WTC11 (cell line): ENCODE measurements at places on chromosomes 7 and 10.
A peak's percentile ranks its signal among the peaks of the same experiment; 100 is the strongest.

GRCh38 chr10:72162978-72163377 is 52.8 kb upstream of the ANAPC16 start:
- no peak for DNase-seq

DNA sequence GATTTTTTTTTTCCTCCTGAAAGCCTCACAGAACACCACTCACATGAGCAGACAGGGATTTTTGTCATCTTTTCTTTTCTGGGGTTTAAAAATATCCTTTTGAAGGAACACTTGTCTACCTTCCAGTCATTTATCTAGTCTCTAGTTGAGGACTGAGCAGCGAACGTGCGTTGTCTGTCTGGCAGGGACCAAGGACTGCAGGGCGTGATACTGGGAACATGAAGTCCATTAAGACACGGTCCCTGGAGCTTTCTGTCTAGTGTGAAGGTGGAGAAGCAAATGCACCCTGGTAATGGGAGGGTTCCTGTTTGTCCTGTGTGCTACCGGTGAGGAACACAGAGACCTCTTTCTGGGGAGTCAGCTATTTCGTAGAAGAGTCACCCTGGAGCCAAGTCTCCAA is 207.4 kb downstream of the TMEM178B start:
- no peak for DNase-seq

DNA sequence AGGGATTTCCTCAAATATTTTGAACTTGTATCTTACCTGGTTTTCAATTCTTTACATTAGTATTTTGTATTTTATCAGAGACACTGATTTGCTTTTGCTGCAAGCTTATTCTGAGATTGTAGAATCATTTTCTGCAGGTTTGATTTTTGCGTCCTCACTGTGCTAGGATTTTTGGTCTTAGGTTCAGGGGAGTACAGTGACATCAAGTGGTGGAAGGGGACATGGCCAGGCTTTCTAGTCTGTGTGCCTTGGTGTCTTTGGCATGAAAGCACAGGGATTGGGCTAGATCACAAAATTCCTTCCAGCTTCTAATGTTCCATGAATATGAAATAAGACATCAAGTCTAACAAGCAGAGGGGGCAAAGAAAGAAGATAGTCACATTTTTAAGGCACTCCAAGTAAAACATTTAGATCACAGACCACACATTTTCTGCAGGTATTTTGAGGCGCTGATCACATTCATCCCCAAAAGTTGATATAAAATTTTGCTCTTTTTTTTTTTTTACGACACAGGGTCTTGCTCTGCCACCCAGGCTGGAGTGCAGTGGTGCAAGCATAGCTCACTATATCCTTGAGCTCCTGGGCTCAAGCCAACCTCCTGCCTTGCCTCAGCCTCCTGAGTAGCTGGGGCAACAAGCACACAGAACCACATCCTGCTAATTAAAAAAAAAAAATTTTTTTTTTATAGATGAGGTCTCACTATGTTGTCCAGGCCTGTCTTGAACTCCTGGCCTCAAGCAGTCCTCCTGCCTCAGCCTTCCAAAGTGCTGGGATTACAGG is 124.4 kb downstream of the PON1 start:
- peak; percentile 25 for DNase-seq

- no peak for DNase-seq
These were observed 78.1 kb downstream of the USP6NL start for GRCh38 chr10:11533328-11533781.

GRCh38 chr10:72316386-72316700 is 38.4 kb downstream of the DNAJB12 start:
- DNase-seq = no peak

DNA sequence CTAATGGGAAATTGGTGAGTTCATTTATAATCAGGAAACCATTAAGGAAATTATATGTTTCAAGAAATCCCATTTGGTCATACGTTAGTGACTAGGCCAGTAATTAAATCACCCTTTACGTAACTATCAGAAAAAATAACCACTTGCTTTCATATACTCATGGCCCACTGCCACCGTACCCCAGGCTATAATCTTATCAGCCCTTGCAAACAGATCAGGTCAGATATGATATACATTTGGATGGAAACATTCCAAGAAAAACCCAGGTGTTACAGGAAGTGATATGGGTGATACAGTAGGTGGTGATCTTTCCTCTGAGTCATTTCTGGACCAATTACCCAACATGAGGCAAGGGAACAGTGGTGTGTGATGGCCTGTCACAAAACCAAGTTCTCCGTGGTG is 481.0 kb upstream of the SEMA3A start:
- no peak for DNase-seq

- no peak for DNase-seq
These were observed 29.4 kb downstream of the ENTPD1 start for GRCh38 chr10:95785317-95785716.

GRCh38 chr10:90171014-90171722 is 469.8 kb downstream of the KIF20B start:
- DNase-seq = no peak

DNA sequence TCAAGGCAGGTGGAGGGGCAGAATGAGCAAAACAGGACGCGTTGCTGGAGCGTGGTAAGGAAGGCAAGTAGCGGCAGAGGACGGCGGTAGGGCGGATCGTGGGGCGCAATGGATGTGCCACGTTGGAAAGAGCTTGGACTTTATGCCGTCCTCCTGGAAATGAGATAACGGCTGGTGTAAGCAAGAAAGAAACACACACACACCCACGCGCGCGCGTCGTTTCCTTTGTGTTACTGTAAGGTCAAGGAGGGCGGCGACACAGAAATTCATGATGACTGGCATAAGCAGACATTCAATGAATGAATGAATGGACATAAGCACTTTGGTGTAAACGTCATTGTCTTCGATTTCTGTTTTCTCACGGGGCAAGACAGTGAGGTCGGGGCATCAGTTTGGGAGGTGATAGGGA is 683 bp upstream of the ENTPD7 start:
- peak; percentile 15 for DNase-seq

DNA sequence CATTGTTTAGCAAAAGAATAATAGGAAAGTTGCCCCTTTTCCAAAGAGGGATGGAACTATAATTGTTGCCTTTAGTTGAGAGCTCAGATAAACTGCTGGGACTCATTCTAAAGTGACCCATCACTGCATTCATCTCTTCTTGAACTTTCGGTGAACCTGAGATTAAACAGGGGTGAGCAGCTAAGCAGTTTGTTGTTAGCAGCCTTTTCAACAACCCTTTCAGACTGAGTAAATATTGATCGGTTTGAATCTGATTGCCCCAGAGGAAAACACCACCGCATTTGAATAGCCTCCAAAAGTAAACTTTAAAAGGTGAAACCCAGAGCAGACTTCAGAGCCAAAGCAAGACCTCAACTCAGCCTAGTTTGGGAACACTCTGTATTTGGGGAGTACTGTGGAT is 4.7 kb downstream of the HOXA1 start:
- no peak for DNase-seq

DNA sequence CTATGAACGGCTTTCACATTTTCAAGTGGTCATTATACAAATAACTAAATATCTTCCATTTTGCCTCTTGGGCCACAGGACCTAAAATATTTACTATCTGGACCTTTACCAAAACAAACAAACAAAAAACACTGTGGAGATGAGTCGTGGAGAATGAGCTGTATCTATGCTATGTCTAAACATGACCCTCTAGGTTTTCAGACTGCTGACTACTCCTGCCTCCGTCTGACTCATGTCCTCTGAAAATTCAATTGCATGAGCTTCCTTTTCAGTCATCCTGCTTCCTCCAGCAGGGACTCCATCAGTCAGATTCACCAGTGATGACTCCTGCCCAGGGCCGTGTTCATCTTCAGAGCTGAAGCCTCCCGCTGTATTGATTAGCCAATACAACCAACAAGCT is 96.8 kb downstream of the COL28A1 start:
- no peak for DNase-seq

- DNase-seq = no peak
These were observed 58.2 kb upstream of the CAMK2B start for GRCh38 chr7:44383566-44383965.

DNA sequence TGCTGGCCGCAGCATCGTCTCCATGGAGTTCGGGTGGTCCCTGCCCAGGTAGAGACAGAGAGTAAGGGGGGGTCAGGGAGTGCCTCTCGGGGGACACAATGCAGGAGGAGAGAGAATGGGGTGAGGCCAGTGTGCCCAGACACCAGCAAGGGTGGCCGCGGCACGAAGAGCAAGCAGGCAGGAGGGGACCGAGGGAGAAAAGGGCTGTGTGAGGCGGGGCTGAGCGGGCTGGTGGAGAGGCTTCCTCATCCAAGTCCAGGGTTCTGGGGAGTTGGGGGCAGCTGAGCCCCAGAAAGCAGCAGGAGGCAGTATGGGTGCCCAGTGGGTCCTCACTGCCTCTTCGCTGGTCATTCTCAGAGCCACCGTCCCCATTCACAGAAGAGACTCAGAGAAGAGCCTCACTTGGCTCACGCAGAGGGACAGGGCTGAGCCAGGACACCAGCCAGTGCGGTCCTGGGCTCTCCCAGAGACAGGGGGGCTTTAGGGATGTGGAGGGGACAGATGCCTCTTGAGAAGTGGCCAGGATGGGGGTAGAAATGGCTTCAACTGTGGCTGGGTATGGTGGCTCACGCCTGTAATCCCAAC is 78.9 kb downstream of the MICALL2 start:
- DNase-seq = no peak
